Stimulated activated CD4-positive, alpha-beta T cell treated with anti-CD3 and anti-CD28 coated beads, Interleukin-2, amount 100 ng/mL, for 48 hours (primary cell): ENCODE measurements at places on chromosomes 3 and 15.

DNA sequence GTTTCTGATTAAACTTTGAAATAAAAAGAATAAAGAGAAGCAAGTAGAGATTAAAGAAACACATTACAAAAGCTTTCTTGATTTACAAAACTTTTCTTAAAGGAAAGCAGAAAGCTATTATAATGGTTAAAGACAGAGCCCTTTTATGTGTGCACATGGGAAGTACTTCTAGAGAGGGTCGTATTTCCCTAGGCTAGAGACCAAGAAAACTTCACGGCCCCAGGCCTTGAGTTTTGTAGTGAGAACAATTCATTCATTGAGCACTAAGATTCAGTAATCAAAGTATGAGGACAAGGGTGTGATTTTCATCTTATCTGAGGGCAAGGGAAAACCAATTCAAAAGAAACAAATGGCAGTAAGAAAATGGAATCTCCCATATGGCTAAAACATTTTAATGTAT, 854.1 kb downstream of the ROBO1 start:
- no peak for DNase-seq

DNA sequence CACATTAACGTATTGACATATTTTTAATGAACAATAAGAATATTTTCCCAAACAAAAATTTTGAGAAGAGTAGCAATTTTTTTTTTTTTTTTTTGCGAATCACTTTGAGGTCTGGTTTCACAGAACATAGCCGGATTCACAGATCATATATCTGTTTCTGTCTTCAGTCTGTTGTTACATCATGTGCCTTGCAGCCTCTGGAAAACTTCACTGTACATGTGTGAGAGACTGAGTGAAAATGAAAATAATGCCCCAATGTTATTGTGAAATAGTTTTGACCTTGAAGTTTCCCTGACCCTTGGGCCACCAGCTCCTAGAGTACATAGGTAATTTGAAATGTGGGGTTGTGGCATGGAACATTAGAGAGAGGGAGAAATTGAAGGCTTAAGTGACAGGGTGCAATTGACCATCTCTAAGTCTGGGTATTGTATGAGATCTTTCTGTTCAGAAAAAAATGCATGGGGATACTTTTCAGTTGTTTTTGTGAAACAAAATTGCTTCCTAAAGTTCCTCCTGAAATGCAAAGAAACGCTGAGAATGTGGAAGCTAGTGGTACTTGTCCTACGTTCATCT, 14.0 kb downstream of the ITPR1 start:
- DNase-seq: no peak

GRCh38 chr3:58037141-58037910, 29.1 kb downstream of the FLNB start:
- no peak for DNase-seq

DNA sequence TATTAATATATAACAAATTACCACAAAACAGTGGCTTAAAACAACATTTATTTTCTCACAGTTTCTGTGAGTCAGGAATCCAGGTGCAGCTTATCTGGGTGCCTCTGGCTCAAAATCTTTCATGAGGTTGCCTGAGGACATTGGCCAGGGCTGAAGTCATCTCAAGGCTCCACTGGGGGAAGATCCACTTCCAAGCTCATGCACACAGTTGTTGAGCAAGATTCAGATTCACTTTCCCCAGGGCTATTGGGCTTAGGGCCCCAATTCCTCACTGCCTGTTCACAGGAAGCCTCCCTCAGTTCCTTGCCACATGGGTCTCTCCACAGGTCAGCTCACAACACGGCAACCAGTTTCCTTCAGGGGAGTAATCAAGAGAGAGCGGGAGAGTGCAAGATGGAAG, 35.0 kb downstream of the RFTN1 start:
- DNase-seq: no peak

DNA sequence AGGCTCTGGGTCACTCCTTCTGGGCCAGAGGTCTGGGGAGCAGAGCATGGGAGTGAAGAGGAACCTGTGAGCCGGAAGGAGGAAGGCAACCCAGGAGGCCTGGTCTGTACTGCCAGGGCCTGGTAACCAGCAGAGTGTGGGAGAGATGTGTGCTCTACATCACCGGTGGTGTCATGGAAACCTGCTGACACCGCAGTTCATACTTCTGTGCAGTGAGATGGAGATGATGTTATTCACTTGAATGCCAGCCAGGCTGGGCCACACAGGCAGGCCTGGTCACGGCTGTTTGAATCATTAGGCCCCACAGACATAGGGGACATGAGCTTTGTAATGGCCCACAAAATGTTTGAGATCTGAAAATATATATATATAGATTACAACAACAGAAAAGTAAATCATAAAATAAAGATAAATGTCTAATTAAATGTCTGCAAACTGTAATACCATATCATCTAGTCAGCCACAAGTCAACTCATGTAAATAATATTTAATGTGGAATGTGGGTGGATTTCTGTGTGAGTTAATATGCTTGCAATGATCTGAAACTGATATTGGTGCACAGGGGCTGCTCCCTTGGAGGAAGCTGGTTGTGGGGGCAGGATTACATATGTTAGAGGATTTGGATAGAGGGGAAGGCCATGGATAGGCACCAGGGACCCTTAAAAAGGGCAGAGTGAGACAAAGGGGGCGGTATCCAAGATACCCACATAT, 108.5 kb upstream of the PFN2 start:
- DNase-seq: no peak

- DNase-seq: no peak
These were observed 34.1 kb downstream of the DHX36 start for GRCh38 chr3:154290187-154290586.

- DNase-seq: no peak
These were observed 35.4 kb upstream of the ESYT3 start for GRCh38 chr3:138398791-138399575.

GRCh38 chr3:188513662-188514328, 359.8 kb downstream of the LPP start:
- DNase-seq: no peak

DNA sequence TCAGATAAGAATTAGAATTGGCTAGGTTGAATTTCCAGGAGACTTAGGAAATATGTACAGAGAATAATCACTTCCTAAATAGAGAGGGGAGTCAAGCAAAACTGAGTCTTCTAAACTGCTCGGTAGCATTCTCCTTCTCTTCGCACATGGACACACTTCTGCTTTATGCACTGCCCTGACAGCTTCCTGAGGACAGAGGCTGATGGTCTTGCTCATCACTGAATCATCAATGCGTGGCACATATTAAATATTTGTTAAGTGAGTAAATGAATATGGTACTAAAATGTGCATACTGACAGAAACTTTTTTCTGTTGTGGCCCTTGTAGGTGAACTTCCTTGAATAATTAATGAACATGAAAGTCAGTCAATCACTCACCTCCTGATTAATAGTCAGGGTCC, 315.5 kb downstream of the FHIT start:
- no peak for DNase-seq

DNA sequence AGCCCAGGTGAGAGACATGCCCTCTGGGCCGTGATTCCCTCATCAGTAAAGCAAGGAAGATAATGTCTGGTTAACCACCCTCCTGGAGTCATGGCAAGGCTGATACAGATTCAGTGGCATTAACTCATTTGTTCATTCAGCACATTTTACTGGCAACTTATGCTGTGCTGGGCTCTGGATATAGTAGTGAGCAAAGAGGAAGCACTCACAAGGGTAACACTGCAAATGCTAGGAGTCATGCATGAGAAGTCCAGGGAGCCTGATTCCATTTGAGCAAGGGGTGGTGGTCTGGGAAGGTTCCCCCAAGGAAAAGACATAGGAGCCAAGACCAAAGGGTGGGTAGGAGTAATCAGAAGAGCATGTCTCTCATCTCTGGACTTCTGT, 50.2 kb downstream of the SMAD3 start:
- DNase-seq: no peak

DNA sequence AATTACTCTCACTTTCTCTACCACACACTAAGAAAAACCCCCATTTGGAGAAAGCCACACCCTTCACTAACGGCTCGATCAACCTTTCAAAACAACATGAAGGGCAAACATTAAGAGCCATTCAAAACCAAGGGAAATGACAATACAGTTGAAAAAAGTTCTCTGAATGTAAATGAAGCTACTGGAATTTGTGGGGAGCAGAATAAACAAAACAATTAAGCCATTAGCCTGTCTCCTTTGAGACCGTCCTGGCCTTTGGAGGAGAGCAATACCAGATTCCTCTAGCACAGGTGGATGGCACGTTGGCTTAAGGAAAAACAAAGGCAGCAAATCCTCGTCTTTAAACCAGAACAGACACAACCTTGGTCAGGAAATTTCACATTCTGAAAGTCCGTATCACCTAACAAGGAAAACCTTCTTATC, 18.7 kb downstream of the MYO1E start:
- no peak for DNase-seq

DNA sequence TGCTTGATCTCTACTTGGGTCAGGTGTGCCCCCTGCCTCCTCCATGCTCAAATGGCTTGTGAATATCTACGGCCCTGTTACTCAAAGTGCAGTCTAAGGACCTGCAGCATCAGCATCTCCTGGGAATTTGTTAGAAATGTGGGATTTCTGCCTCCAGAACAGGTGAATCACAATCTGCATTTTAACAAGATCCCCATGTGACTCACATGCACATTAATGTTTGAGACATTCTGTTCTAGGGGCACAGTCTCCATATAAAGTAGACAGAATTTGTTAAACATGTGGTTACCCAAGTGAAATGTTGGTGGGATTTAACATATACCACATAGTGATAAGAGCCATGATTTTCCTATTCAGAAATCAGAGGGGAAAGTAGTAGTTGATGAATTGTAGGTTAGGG, 256.2 kb downstream of the NR1D2 start:
- no peak for DNase-seq

- DNase-seq: no peak
These were observed 720.2 kb downstream of the MCTP2 start for GRCh38 chr15:94951538-94951937.

DNA sequence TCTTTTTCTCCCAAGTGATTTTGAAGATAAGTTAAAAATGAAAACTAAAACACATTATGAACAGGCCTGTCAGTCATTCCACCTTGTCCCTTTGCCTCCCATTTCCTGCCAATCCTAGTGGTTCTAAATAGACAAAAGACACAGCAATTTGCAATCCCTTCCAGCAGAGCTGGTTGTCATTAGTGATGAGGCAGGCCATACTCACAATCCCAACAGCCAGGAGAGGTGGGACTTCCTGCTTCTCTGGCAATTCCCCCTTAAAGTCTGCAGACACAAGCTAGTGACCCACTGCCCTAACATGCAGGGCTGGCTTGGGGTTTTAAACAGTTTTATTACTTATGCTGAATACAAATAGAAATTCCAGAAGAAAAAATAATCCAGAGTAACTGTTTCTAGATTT, 38.4 kb upstream of the RBP1 start:
- no peak for DNase-seq

DNA sequence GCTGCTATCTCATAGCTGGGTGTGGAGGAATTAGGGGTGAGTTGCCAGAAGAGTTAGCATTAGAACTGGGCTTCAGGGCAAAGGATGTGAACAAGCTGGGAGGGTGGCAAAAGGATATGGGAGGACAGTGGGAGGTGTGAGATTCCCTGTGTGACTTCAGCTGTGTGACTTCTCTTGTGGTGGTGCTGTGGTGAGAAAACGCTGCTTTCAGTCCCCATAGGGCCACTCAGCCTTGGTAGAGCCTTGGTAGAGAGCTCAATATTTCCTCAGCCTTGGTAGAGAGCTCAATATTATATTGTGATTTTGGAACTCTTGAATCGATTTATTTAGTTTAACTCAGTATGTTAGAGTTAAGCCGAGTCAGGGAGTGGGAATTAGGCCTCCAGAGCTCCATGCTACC, 499.7 kb downstream of the EDEM1 start:
- DNase-seq: no peak

GRCh38 chr3:81643721-81644120, 117.7 kb downstream of the GBE1 start:
- DNase-seq: no peak

GRCh38 chr3:81218023-81218422, 543.4 kb downstream of the GBE1 start:
- no peak for DNase-seq

- no peak for DNase-seq
These were observed 35.9 kb upstream of the CHD2 start for GRCh38 chr15:92864127-92864814.

DNA sequence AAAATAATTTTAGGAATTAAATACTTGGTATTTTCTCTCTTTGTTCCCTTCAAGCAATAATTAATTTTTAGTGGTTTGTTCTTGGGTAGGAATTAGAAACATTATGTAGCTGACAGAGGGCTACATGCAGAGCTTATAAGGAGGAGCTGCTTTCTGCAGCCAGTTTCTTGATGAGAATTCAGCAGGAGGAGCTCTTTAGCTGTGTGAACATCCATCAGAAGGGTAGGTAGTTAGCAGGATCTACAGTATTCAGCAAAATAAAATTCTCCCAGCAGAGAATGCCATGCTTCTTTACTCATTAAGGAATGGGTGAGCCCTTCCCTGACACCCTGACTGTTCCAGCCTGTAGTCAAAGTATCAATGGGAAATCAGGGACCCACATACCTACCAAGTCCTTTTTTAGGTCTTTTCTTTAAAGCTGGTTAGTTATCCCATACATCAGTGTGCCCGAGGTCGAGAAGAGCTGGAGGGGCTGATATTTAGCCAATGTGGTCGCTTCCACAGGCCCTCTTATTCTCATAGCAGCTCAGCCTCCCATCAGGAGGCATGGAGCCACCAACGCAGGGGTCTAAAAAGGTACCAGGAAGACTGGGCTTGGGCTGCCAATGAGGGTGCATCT, 54.0 kb downstream of the KCNAB1 start:
- no peak for DNase-seq

DNA sequence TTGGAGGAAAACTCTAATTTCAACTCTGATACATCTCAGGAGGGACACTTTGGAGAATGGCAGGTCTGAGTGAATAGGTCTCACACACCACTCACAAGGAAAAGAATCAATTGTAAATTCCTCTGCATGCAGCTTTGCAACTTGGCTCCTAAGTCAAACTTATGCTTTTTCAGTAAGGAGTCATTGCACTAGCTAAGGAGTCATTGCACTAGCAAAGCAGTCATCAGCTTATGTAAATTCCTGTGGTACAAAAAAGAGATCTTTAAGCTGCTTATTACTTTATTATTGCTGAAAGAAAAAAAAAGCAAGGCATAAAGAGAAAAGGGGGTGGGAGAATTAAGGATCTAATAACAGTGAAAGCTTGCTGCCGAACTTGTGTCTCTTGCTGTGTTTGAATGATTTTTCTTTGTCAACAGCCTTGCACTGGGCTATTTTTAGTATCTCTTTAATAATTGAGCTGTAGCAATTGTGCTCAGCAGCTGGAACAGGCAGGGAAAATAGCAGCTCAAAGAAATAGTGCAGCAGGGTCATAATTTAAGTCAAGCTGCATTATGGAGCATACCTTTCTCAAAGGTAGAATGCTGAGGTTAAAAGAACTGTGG, 154.3 kb upstream of the ARPP21 start:
- DNase-seq: no peak

DNA sequence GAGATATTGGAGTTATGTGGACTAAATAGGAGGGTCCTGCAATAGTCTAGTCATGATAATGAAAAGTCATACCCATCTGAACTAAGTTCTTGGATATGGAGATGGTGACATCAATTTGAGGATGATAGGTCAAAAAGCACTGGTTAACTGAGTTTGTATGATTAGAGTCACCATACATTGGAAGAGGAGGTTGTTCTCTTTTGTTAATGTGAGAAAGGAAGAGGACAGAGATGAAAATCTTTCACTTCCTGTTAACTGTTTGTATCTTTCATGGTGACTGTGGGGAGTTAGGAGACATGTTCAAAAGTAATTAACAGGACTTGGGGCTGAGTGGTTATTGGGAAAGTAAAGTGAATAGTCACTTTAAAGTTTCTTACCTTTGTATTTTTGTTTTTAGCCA, 11.1 kb downstream of the TMEM62 start:
- DNase-seq: no peak
